Neural crest cell (in vitro differentiated cells): ENCODE measurements at places on chromosomes 2 and 18. TPM values are rescaled to one million over a fixed set of nuclear protein-coding genes. Genes with fewer than 3 reads are reported as not detected.

Gene STPG4
- total RNA-seq = 0.26 and 0.34 TPM in 2 replicates

Gene FRZB
- 32.9 and 33.4 TPM in 2 replicates for total RNA-seq

Gene MOCOS
- 2.6 TPM in 2 replicates for total RNA-seq

Gene KIF1A
- 90.9 and 91.3 TPM in 2 replicates for total RNA-seq

Gene MALL
- 0.79 and 1.1 TPM in 2 replicates for total RNA-seq

Gene SERPINB4
- total RNA-seq = not detected in 2 replicates

Gene NR4A2
- 7.8 and 7.9 TPM in 2 replicates for total RNA-seq

DNA sequence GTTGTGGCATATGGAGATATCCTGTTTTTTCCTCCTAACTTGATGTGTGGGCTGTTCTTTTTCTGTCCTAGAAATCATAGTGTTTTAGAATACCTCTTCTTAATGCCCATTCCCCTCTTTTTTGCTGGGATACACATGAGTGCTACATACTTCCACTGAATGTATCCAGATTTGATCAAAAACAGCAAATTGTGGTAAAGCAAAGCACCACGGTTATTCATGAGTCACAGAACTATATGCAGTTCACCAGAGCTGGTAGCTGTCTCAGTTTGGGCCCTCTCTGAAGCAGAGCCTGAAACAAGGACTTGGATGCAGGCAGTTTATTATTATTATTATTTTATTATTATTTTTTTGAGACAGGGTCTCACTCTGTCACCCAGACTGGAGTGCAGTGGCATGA lies 69.9 kb upstream of the CTLA4 start:
- H3K4me3 ChIP-seq = no peak overlapping the region
- no peak for DNase-seq
- H3K4me1 ChIP-seq = peaks cover 3% of the 10 kb centered on the region
- no peak overlapping the region for H3K27ac ChIP-seq

DNA sequence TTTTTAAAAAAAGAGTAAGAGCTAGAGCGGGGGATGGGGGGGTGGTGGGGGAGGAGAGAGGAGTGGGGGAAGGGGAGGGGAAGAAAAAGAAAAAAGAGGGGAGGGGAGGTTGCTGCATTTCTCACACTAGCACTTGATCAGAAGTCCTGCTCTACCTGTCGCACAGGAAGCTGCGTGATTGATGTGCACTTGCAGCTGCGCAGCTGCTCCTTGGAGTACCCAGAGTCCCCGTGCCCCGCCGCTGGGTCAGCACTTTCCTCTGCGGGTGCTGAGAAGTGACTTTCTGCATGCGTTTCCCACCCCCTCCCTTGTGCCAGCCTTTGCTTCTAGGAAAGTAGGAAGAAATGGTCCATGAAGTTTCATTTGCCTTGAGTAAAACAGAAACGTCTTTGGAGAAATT lies 297.3 kb downstream of the ETAA1 start:
- no peak overlapping the region for H3K4me3 ChIP-seq
- H3K4me1 ChIP-seq = no peaks in the 10 kb centered on the region
- DNase-seq = no peak
- H3K27ac ChIP-seq = no peak overlapping the region
- no peaks in the 10 kb centered on the region for H3K27me3 ChIP-seq
- no peaks in the 10 kb centered on the region for H3K36me3 ChIP-seq

GRCh38 chr2:153091344-153091743 lies 372.9 kb downstream of the ARL6IP6 start:
- H3K27me3 ChIP-seq = no peaks in the 10 kb centered on the region
- no peak for DNase-seq
- no peak overlapping the region for H3K27ac ChIP-seq
- H3K4me1 ChIP-seq = no peaks in the 10 kb centered on the region

DNA sequence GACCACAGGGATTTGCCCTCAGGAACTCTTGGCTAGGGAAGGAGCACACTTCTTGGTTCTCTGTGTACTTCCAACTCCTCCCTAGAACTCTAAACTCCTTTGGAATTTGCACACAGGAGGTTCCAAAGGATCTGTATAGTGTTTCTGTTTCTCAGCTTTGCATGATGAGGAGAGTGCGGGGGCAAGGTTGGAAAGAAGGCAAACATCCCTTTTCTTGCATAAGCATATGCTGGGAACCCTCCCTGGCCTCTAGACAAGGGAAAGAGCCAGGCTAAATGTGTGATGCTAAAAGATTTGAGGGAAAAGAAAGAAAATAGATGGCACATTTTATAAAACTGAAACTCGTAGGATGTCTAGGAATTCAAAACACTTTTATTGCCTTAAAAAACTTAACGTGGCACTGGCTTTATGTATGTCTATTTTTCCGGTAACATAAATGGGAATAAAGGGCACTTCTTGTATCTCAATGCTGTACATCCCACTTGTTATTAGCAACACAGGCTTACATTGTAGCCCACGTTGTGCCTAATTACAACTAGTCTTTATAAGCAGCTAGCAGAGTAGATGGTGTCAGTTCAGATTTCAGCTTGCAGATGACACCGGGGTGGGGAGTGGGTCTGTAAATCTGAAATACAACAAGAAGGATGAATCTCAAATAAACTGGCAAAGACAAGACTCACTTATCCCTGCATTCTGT lies 165.8 kb downstream of the GPD2 start:
- H3K27ac ChIP-seq = peak overlapping the region; percentile 83
- H3K4me1 ChIP-seq = peaks cover 33% of the 10 kb centered on the region
- no peaks in the 10 kb centered on the region for H3K27me3 ChIP-seq
- no peak for DNase-seq

DNA sequence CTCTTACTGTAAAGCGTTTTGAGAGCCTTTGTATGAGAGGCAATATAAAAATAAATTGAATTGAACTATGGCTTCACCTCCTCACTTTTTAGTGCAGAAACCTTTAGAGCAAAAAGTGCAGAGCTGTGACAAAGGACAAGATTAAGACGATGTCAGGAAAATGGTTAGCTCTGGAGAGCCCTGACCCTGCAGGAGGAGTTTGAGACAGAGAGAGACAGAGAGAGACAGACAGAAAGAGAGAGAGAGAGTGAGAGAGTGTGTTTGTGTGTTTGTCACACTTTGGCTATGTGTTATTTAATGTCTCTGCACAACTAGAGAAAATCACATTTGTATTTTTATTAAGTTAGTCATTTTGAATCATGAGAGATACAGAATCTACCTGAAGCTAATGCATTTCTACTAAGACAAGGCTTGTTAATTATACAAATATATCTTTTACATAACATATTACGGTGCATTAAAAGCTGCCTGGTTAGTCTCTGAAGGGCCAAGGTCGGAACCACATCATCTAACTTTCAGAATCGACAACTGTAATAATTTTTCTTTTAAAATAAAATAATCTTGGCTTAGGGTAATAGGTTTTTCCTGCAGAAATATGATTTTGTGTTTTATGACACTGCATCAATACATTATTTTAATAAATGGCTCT lies 423.5 kb upstream of the ZEB2 start:
- H3K4me3 ChIP-seq = no peak overlapping the region
- peak overlapping the region; percentile 9 for H3K27ac ChIP-seq
- peaks cover 60% of the 10 kb centered on the region for H3K4me1 ChIP-seq
- DNase-seq = no peak

- no peak overlapping the region for H3K27ac ChIP-seq
- H3K4me3 ChIP-seq = no peak overlapping the region
- H3K4me1 ChIP-seq = no peaks in the 10 kb centered on the region
- peaks cover 27% of the 10 kb centered on the region for H3K36me3 ChIP-seq
- no peaks in the 10 kb centered on the region for H3K27me3 ChIP-seq
Observed at GRCh38 chr2:120161190-120161589, 62.0 kb downstream of the TMEM185B start.

- DNase-seq = peak; percentile 36
- H3K27ac ChIP-seq = peak overlapping the region; percentile 67
- H3K4me3 ChIP-seq = peak overlapping the region; percentile 90
Observed at GRCh38 chr2:96537066-96537733, 648 bp downstream of the ARID5A start.

DNA sequence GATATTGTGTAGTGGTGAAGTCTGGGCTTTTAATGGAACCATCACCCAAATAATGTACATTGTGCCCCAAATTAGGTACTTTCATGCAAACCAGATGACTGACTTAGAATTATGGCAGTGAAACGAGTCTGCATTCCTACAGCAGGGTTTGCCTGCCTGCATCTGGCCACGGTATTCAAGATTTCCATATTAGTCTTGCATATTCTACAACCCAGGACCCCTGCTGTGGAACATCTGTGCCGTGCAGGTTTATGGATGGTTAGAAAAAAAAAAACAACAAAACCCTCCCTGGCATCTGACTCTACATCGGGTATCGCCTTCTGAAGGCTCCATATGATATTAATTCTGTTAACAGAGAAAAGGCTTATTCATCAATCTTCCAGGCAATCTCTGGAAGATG lies 394.8 kb downstream of the DCDC2C start:
- H3K4me3 ChIP-seq = no peak overlapping the region
- no peak for DNase-seq
- H3K4me1 ChIP-seq = no peaks in the 10 kb centered on the region
- H3K27me3 ChIP-seq = no peaks in the 10 kb centered on the region

DNA sequence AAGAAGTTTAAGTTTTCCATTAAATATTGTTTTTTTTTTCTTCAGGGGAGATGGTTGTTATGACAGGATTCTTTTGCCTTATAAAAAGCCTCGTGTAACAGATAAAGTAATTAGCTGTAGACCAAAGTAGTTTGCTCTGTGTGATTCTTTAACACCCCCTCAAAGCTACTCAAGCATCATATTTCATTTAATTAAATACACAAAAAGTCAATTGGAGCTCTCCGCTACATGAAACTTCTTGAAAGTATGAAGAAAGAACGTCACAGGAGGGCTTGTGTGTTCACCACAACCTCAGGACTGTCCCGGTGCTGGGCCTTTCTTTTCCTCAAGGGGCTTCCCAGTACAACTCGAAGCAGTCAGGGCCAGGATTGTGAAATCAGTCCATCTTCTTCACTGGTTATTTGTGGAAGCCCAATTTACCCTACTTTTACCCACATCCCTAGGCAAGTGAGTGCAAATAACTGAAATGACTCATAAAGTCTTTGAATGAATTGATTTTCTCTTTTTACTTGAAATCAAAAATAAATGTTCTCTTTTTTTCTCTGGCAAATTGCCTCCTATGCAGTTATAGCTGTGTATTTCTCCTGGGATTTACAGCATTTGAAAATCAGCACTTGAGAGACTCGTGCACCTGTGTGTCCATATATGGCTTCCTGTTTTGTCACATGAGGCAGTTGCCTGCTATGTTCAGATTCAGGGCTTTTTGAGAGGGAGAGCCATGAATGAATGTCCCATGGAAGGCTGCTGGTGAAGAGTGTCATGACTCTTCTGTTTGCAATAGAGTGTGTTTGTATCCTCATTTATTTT lies 48.6 kb downstream of the LINC00305 start:
- no peaks in the 10 kb centered on the region for H3K27me3 ChIP-seq
- H3K36me3 ChIP-seq = no peaks in the 10 kb centered on the region
- H3K4me1 ChIP-seq = no peaks in the 10 kb centered on the region
- no peak for DNase-seq
- no peak overlapping the region for H3K27ac ChIP-seq
- H3K4me3 ChIP-seq = no peak overlapping the region

DNA sequence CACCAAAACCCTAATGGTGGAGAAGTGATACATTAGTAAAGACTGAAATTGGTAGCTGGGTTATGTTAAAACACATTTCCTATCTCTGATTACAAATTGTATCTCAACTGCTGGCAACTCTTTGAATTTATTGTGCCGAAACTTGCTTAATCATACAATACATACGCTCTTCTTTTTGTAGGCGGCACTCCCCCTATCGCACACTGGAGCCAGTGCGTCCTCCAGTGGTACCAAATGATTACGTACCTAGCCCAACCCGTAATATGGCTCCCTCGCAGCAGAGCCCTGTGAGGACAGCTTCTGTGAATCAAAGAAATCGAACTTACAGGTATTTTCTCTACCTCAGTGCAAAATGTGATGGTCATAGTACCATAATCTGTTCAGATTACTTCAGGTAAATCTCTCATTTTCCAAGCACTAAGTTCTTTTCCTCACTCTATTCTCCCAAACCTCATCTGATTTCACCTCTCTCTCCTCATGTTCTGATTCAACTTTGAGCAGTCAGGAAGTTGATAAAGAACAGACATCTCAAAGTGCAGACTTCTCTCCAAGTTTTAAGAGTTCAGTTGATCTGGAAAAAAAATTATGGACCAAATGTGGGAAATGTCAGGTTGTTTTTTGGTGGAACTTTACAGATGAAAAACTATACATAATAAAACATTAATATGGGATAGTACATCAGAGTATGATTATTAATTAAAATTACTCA lies 66.5 kb downstream of the ABI2 start:
- H3K4me3 ChIP-seq = no peak overlapping the region
- H3K27me3 ChIP-seq = no peaks in the 10 kb centered on the region
- H3K27ac ChIP-seq = no peak overlapping the region
- no peak for DNase-seq
- peaks cover 4% of the 10 kb centered on the region for H3K4me1 ChIP-seq
- H3K36me3 ChIP-seq = peaks cover 26% of the 10 kb centered on the region

DNA sequence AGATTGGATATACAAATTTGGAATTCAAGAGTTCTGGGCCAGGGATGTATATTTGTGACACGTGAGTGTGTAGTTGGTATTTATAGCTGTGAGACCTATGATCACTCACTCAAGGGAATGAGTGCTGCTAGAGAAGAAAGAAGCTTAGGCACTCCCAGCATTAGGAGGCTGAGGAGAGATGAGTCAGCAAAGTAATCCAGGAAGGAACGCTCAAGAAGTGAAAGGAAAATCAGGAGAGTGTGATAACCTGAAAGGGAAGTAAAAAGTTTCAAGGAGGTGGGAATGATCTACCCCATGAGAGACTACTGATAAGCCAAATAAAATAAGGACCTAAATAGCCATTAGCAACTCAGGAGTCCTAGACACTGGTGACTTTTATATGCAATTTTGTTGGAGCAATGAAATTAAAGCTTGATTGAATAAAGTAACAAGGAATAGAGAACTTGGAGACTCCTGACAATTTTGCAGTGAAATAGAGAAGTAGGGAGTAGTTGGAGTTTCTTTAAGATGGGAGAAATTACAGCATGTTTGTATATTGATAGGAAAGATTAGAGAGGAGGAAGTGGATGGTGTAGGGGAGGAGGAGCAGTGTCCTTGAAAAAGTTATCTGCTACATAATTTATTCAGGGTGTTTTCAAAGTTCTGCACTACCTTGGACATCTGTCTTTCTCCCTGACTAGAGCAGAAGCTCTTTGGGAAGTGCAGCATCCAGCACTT lies 89.9 kb downstream of the UBE2E3 start:
- DNase-seq = no peak
- H3K27me3 ChIP-seq = no peaks in the 10 kb centered on the region
- peaks cover 13% of the 10 kb centered on the region for H3K4me1 ChIP-seq

DNA sequence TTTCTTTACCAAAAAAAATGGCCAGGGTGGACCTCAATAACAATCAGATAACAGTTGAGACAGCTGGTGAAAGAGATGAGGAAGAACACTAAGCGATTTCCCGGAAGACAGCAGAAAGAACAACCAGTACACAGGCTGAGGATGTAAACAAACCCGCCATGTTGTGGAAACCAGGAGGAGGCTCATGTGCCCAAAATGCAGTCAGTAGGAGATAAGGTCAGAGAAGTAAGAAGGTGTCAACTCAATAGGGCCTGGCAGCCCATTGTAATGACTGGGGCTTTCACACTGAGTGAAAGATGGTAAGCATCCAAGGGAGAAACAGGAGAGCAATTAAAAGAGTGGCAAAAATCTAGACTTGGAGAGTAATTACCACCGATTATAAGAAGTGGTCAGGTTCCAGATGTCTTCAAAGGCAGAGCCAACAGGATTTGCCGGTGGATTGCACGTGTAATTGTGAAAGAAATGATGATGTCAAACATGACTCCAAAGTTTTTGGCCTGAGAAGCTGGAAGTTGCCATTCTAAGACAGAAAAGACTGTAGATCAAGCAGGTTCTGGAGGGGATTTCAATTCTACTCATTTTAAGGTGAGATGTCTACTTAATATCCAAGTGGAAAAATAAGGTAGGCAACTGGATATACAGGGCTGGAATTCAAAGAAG lies 77.7 kb upstream of the CYP1B1 start:
- no peak for DNase-seq
- H3K27ac ChIP-seq = no peak overlapping the region
- no peaks in the 10 kb centered on the region for H3K27me3 ChIP-seq
- H3K4me1 ChIP-seq = peaks cover 3% of the 10 kb centered on the region
- H3K4me3 ChIP-seq = no peak overlapping the region
